ENCODE measurements at places on chromosomes 13 and 19.

GRCh38 chr19:13770013-13770635 lies 4.1 kb upstream of the C19orf53 start:
- no peak for DNase-seq

DNA sequence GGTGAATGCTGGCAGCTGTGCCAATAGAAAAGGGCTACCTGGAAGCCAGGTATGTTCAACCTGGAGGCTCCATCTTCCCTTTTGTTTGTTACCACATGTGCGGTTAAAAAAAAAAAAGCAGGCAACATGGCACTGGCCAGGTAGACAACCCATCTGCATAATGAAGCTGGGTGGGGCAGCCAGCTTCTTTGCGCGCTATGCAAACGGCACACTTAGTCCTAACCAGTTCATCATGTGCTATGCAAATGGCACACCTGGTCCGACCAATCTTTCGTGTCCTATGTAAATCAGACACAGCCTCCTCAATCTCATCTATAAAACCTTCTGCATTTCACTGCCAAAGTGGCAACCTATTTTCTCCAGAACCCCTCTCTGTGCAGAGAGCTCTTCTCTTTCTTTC lies 11.3 kb upstream of the IGSF23 start:
- DNase-seq: no peak

DNA sequence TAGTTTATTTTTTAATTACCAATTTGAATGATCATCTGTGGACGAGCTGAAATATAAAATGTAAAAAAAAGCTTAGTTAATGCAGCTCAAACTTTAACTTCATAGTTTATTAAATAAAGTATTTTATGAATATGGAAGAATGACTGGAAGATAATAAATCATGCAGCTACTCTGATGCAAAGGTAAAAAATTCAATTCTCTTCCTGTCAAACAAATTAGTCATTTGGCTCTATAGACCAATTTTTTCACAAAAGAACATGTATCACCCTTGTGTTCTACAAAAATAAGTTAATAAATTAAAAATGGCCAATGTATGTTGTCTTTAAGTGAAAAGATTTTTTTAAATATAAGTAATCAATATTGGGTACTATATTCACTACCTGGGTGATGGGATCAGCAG lies 26.2 kb downstream of the EXOSC8 start:
- DNase-seq: no peak

DNA sequence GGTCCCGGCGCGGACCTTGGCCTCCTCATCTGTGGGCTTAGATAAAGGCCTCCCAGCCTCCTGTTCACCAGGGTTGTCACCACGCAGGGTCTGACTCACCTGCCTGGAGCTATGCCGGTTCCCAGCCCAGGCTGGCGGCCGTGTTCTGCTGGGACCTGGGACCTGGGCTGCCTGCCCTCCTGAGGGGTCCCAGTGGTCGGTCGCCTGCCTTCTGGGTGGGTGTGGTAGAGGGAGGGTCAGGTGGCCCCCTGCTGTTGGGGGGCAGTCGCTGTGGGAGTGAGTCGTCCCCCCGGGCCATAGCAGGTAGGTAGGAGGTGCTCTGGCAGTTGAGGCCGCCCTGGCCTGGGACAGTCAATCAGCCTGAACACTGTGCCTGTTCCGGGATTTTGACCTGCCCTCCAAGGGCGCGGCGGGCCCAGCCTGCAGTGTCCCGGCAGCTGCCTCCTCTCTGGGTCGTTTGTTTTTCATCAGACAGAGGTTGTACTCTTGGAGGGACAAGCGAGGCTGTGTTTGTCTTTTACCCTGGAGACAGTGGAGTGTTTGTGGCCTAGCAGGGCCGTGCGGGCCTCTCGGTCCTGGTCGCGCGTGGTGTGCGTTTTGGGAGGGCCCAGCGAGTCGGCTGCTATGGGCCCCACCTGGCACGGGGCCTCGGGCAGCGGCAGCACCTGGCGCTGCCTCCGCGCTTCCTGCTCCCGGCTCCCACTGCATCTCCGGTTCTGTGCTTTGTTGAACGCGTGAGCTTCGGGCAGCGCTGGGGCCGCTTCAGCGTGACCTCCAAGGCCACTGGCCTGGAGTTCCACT lies 2.6 kb downstream of the ADAT3 start:
- DNase-seq: no peak

- no peak for DNase-seq
These were observed 253.8 kb downstream of the DLEU7 start for GRCh38 chr13:50589651-50590054.

GRCh38 chr19:1156830-1157615 lies 17.0 kb downstream of the SBNO2 start:
- no peak for DNase-seq

Data from activated CD8-positive, alpha-beta memory T cell treated with anti-CD3 and anti-CD28 coated beads for 4 hours (primary cell).